ENCODE measurements at places on chromosomes 7 and 10.
A peak's percentile ranks its signal among the peaks of the same experiment; 100 is the strongest.

DNA sequence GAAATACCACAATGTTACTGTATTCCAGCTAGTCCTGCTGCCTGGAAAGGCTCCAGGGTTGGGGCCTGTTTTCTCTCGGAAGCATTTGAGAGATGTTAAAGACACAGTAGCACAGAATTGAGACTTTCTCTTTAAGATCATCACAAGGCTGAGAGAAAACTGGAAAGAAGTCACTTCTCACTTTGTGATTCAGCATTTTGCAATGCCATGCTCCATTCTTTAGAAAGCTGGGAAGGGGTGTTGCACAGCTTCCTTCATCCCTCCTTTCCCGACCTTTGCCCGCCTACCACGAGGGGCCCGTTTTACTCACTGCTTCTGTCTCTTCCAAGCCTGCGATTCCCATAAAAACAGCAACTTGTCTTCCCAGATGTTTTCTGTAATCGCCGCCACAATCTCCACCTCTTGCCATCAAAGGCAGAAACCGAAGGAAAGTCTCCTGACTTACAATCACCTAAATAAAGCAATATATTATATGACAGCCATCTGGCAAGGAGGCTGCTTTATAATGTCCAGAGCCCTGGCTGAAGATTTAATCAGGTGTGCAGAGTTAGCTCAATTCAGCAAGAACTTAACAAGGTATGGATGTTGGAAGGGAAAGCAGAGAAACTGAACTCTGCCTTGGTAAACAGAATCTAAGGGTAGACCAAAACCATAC is 18.9 kb downstream of the NOD1 start:
- no peak for DNase-seq

DNA sequence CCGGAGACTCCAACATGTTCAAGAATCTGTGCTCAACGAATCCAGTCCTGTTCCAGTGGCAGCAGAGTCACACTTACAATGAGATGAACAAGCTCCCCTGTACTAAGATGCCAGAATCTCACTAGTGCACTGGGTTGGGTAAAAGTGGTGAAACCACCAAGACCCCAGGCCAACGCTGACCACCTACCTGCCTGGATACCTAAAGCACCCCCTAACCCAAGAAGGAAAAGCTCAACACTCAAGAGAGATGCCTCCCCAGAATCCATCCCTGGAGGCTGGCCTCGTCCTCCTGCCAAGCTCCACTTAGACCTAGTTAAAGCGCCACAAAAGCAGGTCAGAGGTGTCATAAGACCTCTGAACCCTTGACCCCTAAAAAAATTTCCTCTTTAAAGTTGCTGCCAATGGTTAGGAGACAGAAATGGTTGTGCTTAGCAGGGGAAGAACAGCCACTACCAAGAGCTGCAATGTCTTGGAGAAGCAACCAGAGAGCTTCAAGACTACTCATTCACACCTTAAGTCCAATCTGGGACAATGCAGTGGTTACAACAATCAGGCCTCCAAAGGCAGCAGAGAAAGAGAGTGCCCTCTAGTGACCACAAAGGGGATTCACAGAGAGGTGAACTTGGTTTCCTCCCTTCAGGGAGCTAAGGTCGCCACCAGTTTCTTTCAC is 94.6 kb upstream of the MACROH2A2 start:
- DNase-seq: peak; percentile 11

DNA sequence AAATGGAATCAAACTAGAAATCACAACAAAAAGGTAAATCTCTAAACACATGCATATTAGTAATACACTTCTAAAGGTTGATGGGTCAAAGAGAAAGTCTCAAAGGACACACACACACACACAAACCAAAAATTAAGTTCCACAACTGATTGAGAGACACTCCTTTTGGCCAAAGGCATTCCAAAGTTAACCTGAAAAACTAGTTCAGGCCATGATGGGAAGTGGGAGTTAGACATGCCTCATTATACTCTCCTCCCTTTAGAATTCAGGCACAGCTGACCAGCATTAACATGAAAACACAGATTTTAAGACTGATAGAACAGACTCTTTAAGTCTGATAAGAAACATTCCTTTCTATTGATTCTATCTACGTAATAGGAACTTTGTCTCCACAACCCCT is 332.4 kb upstream of the IGFBP3 start:
- DNase-seq: no peak

GRCh38 chr7:112288301-112288700 is 81.8 kb downstream of the ZNF277 start:
- DNase-seq: no peak

DNA sequence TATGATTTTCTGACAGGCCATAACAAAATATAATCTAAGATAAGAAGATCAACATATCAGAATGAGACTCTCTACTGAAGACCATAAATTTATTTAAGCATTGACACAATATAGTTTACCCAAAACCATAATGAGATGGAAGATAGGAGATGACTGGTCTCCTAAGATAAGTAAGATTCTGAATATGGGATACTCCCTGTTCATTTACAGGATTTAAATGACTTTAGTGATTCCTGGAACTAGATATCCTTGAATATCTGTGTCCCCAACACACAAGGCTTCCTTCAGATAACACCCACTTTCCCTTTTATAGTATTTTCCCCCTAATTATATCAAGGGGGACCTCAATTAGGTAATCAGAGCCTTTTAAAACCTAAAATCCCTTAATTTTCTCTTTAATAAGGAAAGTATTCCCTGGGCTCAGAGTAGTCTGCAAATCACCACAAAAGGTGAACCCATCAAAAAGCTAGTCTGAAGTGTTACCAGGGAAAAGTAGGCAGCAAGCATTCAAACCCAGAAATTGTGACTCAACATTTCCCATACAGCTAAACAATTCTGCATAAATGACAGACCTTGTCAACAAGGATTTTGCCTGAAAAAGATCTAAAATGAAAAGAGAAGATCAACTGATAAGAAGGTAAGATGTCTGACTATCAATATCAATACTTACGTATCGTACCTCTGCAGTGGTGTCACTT is 99.9 kb downstream of the CNOT4 start:
- DNase-seq: no peak

DNA sequence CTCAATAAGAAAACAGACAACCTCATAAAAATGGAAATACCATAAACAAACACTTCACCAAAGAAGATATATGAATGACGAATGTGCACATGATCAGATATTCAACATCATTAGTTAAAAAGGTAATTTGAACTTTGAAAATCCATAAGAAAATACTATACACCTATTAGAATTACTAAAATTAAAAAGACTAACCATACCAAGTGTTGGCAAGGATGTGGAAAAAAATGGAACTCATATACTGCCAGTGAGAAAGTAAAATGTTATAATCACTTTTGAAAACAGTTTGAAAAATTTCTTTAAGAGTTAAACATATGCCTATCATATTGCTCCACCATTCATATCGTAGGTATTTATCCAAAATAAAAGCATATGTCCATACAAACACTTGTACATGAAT is 37.1 kb downstream of the EBLN1 start:
- DNase-seq: no peak

DNA sequence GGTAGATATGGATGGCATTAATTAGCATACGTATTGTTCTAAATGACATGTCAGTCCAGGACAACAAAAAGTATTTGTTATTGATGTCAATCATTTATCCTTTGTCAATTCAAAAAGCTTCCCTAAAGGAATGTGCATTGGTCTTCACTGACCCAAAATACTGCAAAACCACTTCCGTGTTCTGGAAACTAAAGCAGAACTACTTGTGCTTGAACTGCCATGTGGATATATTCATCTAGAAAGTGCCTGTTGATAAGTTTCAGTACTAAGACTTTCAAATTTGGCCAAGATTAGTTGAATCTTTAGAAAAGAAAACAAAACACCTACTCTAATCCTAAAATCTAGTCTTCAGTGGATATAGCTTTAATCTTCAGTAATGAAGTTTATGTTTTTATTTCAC is 242.1 kb upstream of the PPP1R3A start:
- no peak for DNase-seq

- no peak for DNase-seq
These were observed 132.1 kb downstream of the EMX2 start for GRCh38 chr10:117674646-117675045.

DNA sequence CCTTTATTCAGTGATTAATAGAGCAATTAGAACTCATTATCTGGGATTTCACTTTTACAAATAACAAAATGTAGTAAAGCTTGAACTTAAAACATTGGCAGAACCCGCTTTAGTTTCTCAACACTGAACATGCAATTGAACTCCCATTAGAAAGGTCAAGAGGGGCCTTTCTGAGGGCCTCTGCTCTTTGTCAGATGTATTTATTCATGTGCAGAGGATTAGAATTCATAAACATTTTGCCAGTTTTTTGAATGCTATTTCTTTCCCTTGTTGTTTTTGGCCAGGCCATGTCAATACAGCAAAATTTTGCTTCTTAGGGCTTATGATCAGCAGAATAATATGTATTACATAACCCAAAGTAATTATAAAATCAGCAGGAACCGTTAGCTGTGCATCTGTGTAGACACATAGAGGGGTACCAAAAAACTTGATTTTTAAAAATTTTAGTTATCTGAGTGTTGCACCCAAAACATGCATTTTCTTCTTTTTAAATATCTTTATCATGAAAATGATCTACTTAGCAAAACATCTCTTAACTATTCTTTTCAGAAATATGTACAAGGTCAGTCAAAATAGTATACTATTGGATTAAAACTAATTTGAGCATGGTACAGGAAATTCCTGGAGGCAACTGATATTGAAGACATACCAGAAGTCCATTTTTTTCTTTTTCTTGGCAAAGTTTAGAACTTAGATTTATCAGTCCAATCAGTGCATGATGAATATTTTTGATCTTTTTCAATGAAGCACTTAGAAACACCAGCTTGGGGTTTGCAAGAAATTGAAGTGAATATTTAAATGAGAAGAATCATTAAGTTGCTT is 177.5 kb downstream of the TWIST1 start:
- DNase-seq: no peak

GRCh38 chr7:138097064-138097741 is 20.9 kb downstream of the AKR1D1 start:
- DNase-seq: no peak

GRCh38 chr7:91537260-91538152 is 273.3 kb downstream of the FZD1 start:
- DNase-seq: no peak

DNA sequence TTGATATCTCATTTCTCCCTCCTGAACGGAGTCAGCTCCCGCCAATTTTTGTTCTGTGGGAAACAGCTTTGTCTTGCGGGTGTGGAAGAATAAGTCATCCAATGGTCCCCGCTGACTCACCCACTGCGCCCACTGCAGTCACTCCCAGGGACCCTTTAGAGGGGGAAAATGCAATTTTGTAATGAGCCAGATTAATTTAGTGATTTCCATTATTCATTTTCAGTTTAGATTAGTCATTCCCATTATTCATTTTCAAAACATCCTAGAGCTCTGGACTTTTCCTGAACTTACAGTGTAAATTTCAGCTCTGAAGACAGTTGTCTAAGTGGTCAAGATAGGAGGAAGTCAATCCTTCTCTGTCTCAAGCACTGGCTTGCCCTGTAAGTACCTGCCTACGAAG is 154.9 kb upstream of the TMEM72 start:
- no peak for DNase-seq

- no peak for DNase-seq
These were observed 197.3 kb downstream of the PPP1R9A start for GRCh38 chr7:95104739-95105138.

DNA sequence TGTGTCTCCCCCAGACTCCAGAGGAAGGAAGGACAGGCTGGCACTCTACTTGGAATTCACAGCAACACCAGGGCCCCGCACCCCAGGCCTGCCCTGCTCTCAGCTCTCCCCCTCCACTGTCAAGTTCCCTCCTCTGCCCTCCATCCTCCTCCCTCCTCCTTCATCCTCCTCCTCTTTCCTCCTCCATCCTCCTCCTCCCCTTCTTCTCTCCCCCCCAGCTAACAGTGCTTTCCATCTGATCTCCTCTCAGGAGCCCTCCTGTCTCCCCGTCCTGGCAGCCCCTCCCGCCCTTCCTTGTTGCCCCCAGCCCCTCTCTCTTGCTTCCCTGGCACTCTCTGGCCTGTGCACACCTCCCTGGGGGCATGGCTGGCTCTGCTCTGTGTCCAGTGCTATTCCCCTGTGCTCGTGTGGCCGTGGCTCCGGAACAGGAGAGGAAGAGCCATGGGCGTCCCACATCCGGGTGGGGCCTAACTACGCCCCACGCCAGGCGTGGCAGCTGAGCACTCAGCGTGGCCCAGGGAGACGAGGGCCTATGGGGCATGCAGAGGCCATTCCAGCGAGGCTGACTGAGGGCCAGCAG is 64.2 kb downstream of the PWWP2B start:
- DNase-seq: no peak

DNA sequence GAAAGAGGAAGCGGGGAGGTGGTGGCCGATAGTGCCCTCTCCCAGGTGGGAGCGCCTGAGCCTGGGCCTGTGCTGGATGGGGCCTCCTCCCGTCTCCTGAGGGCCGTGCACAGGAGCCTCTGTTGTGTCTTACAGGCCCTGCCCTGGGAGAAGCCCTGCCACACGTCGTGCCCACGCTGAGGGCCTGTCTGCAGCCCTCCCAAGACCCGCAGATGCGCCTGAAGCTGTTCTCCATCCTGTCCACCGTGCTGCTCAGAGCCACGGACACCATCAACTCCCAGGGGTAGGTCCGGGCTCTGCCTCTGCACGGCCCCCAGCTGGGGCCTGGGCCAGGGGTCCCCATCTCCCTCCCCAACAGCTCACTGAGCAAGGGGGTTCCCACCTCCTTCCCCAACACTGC is 43.3 kb upstream of the PRKAR1B start:
- DNase-seq: no peak

DNA sequence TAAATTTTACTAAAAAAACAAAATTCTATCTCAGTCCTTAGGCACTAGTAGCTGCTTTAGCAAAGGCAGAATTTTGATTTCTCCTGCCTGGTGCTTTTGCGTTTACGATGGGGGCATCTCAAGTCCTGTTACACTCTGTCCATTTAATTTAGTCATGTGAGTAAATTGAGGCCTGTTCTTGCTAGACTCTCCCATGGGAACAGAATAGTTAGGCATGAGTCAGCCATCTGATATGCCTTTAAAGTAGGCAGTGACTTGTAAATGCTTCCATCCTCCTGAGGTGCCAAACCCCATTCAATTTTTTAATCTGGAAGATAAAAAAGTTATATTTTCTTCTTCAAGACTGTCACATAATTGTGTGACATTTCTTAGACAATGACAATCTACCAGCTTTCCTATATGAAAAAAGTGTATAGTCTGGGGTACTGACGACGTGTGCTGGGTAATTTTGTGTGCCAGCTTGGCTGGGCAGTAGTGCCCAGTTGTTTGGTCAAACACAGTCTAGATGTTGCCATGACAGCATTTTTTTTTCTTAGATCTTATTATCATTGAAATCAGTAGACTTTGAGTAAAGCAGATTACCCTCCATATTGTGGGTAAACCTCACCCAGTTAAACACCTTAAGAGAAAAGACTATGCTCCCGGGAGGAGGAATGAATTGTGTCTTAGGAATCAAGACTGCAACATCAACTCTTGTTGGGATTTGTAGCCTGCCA is 603.4 kb downstream of the SORCS1 start:
- DNase-seq: no peak

- no peak for DNase-seq
These were observed 514 bp upstream of the CHAT start for GRCh38 chr10:49613165-49613881.

DNA sequence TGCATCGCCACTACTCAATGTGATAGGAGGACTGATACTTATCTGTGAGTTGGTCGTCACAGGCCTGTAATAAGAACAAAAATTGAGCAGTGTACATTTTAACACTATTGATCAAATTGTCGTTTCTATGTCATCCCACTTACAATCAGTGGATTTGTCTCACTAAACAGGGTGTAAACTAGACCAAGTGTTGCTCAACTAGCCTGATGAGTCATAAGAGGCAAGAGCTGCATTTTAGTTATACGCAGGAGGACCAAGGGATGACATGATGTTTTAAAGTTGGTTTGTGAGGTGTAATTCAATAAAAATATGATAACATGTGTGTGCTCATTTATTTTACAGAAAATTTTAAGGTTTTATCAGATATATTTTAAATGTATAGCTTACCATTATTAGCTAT is 1239.2 kb downstream of the REEP3 start:
- DNase-seq: no peak

Measured in activated CD4-positive, alpha-beta T cell treated with anti-CD3 and anti-CD28 coated beads for 4 hours (primary cell).